Hindlimb muscle (tissue), 1 donor: ENCODE measurements at places on chromosomes 7 and 10.

DNA sequence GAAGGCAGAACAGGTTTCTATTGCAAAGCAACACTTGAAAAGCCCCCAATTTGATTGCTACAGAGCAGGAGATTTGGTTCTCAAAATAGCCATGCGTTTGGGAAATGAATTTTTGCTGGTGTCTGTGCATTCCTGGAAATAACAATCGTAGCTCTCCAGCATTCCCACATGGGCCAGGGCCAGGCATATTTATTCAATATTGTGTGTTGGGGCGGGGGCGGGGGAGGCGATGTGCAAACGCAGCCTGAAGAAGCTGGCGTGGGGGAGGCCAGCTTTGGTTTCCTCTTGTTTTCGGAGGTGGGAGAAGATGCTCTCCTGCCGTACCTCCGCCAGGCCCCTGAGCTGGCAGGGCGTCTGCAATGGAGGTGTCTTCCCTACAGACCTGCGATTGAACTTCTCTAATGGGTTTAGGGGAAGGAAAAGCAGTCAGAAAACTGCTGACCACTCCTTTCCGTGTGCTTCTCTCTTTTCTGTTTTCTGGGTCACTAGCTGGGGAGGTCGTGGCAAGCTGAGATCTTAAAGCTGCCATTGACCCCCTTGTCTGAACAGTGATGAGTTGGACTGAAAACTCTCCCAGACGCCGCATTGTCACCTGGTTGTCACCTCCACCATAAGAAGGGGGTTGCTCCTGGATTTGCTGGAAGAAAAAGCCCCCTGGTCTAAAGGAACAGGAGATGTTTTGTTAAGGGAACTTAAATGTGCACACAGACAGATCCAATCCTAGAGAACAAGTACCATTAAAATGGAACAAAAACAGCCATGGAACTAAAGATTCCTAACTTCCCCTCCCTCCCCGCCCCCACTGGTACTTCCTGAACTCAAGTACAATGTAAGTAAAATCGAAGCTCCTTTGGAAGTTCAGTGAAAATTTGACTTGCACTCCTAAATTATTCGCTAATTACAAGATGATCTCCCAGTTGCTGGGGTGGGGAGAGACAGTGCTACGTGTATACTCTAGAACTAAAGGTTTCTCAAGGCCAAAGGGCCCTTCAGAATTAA lies 56.4 kb upstream of the HABP2 start:
- peak; percentile 85 for DNase-seq

DNA sequence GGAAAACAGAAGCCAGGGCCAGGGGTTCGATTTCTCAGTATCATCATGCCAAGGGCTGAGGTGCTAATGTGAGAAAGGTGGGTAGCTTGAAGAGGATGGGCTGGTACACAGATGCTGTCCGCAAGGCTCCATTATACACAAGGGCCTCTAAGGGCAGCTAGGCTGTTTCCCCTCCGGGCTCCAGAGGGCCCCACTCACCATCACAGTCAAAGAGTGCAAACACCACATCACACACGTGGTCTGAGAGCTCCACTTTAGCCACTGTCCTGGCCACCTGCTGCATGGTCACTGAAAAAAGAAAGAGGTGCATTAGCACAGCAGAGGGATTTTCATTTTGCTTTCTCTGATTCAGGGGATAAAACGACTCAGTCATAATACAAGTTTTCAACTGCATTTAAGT lies 20.9 kb upstream of the DNAJB12 start:
- DNase-seq, result no peak

DNA sequence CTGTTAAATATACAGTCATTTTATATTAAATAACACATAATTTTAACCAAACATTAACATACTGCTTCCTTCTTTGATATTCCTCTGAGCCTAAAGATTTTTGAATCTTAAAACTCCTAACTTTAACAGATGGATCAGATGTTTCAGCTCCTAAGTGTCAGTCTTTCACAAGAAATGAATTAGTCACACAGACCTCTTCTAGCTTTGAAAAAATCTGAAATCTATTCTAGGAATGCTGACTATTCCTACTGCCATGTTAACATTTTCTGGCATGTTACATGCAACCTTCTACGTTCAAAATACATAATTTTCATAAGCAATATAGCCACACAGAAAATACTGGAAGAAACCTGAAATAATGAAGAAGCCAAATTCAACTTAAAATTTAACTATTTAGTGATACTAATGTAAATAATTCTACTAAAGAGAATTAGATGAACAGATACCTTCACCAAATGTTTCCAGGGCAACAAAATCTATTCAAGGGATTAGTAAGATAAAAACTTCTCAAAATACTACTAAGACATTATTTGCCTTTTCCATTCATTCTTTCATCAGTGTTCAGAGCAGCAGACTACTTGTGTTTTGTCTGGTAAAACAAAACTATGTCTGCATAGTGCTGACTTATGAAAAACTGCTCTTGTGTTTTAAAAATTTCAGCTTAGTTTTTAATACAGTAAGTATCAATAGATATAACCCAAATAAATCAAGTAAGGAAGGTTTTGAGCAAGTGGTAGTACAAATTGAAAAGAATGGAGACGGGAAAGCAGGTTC lies 9.2 kb downstream of the JMJD1C start:
- DNase-seq, result no peak

GRCh38 chr10:68496072-68496471 lies 24.3 kb upstream of the DNA2 start:
- no peak for DNase-seq

DNA sequence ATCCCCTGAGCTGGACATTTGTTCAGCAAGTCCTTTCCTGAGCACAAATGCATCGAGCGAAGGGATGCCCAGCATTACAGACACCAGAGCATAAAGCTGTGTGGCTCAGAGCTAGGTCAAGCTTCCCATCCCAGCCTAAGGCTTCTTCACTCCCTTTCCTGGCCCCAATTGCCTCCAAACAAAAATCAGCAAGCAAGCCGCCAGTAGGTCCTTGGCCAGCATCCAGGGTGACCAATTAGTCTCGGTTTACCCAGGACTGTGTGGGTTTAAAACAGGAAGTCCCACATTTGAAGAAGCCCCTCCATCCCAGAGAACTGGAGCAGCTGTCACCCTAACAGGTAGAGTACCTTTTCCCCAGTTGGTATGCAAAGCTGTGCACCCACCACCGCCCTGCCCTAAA lies 51.2 kb downstream of the PRKAG2 start:
- DNase-seq, result no peak

- no peak for DNase-seq
Observed at GRCh38 chr7:132545756-132546155, 30.5 kb downstream of the PLXNA4 start.

DNA sequence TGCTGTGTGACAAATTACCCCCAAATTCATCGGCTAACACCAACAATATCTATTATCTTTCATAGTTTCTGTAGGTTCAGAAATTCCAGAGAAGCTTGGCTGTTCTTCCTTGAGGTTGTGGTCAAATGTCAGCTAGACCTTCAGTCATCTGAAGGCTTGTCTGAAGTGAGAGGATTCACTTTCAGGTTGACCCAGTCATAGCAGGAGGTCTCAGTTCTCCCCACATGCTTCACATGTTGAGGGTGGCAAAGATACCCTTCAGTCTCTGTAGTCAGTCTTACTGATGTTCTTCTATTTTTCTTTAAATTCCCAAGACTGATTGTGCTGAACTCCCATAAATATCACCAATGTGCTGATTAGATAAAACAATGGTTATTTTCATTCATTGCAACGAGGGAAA lies 1692.0 kb downstream of the REEP3 start:
- no peak for DNase-seq

- no peak for DNase-seq
Observed at GRCh38 chr10:12372846-12373245, 23.5 kb downstream of the CAMK1D start.

- peak; percentile 35 for DNase-seq
Observed at GRCh38 chr7:35694161-35694783, 663 bp downstream of the HERPUD2 start.

DNA sequence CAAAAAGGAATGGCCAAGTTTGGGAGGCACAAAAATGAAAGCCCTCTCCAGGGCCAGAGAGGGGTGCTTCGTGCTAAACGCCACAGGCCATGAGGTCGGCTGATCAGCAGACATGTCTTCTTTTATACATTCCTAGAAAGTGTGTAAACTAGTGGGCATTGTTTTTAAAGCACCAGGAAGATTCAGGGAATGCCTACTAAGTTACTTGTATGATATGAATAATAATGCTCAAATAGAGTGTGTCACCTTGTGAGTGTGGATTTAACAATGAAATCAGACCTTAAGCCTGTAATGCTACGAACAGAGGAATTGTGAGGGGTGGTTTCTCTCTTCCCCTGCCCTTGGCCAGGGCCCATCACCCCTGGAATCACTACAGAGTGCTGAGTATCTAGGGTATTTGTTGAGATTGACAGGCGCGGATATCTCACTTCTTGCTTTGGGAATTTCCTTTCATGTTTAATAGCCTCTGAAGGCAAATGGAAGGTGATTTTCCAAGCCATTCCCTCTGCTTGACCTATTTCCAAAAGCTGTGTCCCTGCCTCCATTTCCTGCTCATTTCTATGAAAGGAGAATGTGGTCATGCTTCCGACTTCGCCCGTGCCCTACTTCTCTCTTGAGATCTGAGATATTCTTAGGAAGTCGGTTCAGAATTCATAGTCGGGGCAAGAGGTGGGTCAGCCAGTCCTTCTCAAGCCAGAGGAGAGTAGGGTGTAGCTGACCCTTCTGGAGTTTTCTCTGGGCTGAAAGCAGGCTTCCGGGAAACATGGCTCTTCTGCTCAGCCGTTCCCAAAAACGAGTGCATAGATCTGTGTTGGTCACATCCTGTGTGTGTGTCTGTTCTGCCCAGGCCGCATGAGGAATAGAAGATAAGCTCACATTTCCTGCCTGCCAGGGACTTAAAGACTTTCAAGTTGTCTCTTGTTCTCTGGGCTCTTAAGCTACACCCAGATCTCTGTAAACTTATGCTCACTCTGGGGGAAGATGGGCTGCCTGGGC lies 167.8 kb upstream of the ITGB1 start:
- DNase-seq, result no peak

DNA sequence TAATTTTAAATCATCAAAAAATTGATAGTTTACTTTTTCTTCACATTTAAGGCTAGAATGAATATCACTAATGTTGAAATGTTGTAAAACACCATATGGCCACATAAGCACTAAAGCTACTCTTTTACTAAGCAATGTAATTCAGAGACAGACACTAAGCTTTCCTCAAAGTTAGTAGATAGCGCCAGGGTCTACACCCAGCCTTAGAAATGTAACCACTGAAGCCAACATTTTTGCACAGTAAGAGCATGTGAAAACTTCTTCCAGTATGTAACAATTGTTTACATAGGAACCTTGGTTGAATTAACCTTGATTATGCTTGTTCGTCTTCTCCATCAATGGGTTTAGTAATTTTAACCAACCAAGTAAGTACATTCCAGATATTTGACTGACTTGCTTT lies 28.4 kb upstream of the PRKG1 start:
- DNase-seq, result no peak

- no peak for DNase-seq
Observed at GRCh38 chr7:157299317-157299612, 37.5 kb upstream of the DNAJB6 start.

- DNase-seq, result no peak
Observed at GRCh38 chr7:70241536-70242175, 643.4 kb downstream of the AUTS2 start.

DNA sequence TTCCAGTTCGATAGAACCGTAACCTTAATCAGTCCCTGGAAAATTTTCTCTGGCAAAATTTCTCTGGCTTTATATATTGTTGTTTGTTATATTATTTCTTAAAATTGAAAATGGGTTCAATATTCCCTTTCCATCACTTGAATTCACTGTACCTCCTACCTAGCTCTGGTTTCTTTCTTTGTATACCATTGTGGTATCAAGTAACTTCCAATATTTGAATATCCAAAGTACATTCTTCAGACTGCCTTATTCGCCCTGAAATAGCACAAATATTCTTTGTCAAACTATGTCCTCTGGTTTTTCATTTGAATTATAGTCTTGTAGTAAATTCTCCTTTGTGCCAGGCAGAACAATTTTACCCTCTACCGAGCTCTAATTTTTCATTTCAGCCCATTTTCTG lies 541.6 kb downstream of the REEP3 start:
- DNase-seq, result no peak

- DNase-seq, result no peak
Observed at GRCh38 chr7:96612034-96612433, 97.6 kb downstream of the SEM1 start.

DNA sequence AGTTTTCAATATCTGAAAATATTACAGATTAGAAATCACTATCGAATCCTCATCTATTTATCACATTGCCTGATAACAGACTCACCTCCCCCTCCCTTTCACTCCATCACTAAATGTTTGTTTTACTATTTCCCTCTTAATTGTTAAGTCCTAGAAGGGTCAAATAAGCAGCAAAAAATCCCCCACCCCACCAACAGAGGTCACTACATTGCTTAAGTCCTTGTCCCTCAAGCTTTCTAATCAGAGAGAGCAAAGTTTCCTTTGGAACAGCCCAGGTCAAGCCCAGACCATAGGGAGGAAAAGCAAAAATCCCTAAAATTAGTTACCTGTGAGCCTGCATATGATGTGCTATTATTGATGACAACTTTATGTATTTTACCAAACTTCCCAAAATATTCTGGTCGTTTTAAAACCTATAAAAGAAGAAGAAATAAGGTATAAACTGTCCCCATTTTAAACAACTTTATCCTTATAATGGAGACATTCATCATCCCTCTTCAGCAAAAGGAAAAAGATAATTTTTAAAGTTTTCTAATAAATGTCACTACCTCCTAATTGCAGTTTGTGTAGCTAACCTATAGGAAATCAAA lies 95.0 kb downstream of the CNOT4 start:
- no peak for DNase-seq
